ENCODE measurements at places on chromosomes 4 and X. TPM values are rescaled to one million over a fixed set of nuclear protein-coding genes. Genes with fewer than 3 reads are reported as not detected.

DNA sequence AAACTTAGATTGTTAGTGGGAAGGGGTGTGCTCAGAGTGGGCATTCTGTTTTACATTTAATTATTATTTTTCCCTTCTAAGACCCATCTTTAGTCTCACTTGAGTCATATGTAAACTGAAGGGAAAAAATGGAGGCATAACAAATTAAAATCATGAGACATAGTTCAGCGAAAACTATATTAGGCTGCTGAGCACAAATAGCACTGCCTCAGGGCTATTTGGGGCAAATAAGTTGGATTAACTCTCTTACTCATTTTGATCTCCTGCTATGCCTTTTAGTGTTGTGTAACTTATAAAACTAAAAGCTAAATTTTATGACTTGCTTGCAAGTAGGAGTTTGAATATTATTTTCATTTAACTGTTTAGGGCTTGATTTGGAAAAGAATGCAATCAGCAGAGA lies 1329.2 kb upstream of the PCDH7 start:
- DNase-seq = no peak

DNA sequence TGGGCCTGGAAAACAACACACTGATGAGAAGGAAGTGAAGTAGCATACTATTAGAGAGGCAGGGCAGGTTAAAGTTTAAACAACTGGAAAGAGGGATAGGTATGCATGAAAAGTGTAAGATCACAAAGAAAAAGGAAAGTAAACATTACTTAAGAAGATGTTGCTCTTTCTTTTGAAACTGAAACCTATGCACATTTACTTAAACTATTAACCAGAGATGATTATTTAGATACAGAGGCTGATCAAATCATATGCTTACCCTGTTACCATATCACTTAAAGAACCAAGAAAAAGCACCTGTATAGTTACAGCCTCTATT lies 37.8 kb downstream of the NAP1L5 start:
- no peak for DNase-seq

- DNase-seq = no peak
These were observed 10.7 kb downstream of the MAGED2 start for GRCh38 chrX:54818221-54818620.

DNA sequence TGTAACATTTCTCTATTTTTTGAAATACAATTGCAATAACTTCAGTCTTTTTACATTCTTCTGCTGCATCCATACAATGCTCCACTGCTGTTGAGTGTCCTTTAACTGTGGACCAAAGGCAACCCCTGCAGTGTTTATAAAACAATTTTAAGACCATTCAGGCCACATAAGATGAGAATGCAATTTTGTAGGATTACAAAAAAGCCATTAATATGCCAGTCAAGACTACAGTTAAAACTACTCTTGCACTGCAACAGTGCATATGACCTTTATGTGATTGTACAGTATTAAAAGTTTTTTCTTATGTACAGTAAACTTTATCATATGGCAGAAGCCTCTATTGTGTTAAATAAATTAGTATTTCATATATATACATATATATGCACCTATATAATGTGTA lies 55.7 kb upstream of the ATOH1 start:
- no peak for DNase-seq

DNA sequence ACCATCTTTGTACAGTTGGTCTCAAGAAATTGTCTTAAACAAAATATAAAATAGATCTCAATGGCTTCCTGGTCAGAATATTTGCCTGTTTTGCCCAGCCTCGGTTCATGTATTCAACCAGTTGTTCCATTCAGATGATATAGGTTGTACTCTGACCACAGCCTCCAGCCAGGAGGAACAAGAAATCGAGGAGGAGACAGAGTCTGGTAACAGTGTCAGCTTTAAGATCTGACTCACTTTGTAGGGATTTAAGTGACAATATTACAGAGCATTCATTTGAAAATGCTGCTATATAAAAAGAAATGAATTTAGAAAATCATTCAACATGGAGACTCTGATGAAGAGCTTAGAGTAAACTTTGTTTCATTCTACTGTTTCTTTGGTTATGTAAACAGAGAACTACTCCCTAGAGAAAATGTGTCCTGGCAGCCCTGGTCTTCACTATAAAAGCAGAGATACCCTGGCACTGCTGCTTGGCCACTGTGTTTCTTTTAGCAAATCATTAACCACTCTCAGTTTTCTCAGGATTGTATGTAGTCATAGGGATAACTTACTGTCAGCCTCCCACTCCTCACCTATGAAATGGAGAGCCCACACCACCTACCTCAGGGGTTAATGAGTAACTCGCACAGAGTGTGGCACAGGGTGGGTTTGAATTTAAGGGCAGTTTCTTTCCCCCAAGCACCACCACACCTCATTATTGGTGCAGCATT lies 53.5 kb downstream of the PAGE2 start:
- no peak for DNase-seq

GRCh38 chr4:107719207-107719921 lies 670 bp downstream of the PAPSS1 start:
- DNase-seq = no peak

GRCh38 chr4:128461291-128462102 lies 173.9 kb upstream of the PGRMC2 start:
- no peak for DNase-seq

GRCh38 chr4:184994010-184994622 lies 24.2 kb upstream of the HELT start:
- no peak for DNase-seq

DNA sequence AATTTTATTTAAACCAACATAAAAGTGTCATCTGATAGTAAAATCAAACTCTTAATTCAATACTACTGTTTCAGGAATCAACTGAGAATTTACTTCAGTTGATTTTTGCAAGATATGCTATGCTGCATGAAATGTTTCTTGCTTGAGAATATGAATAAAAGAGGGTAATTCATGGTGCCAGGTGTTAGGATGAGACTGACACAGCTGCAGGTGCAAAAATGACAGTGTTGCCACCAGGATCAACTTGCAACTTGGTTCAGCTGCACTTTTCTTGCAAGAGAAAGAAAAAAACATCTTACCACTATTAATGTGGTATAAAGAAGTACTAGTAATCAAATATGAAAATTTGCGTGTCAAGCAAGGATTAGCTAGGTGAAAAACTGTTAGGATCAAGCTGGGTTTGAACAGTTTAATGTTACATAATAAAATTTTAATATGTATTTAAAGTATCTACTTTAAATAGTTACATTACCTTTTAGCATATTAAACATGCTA lies 49.7 kb downstream of the CHIC2 start:
- DNase-seq = no peak

DNA sequence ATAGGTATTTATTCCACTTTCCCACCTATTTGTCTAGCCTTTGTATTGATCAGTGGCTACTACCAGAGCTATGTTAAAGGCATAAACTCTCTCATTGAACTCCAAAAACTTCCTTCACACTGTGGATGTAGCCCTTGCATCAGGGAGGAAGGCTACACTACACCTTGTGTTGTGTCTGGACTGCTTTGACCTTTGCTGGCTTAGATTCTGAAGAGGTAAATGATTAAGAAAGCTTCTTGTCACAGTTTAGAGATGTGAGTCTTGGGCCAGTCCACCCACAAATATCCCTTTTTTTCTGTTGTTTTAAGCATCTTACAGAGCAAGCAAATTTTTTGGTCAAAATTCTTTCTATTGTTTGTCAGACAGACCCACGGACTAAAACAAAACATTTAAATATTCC lies 1.9 kb downstream of the ENPEP start:
- DNase-seq = no peak

DNA sequence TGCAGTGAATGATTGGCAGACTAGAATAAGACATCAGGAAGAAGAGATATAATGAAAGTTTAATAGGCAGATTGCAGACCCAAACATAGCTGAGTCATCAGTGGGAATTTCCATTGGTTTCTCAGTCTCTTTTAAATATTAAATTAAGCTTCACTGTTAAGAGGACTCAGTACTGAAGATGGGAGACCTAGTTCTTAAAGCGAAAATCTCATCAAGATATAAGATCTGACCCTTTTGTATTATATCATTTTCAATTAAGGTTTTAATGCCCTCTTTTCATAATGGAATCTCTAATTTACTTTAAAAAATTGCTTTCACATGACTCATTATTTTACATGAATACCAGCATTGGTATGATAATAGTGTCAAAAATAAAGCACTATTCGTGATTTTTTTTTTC lies 168.9 kb upstream of the ATOH1 start:
- DNase-seq = no peak

DNA sequence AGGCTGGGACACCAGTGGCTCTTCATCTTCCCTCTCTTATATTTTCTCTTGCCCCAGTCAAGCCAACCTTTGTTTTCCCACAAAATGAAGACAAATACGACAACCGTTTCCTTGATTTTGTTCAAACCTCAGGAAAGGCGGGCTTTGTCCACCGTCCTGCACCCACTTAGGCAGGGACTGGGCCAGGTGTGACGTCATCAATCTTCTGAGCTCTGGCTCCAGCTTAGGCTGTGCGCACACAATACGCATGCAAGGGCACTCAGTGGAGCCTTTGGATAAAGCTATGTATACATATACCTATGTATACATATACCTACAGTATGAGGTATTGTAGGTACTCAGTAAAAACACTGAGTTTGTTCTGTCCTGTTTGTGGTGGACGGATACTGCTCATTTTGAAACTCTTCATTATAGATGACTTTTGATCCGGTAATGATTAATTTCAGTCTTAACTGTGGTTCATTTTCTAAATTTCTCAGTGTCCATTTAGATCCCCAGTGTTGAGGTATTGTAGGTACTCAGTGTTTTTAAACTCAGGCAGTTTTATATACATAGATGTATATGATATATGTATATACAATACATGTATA lies 194.9 kb downstream of the MGST2 start:
- no peak for DNase-seq

Gene OTC
- not detected for polyA plus RNA-seq

Gene NFXL1
- polyA plus RNA-seq = 9.0 TPM

Gene RIPPLY1
- 0.08 TPM for polyA plus RNA-seq

Gene CXorf51B
- not detected for polyA plus RNA-seq

Gene CLDN34
- polyA plus RNA-seq = not detected

Gene NUDT11
- 7.6 TPM for polyA plus RNA-seq

Gene TMSB4X
- 10,669 TPM for polyA plus RNA-seq

Gene SLAIN2
- polyA plus RNA-seq = 16.2 TPM

Data from SK-N-SH (cell line).